ENCODE measurements at places on chromosomes 5 and 9. TPM values are rescaled to one million over a fixed set of nuclear protein-coding genes. Genes with fewer than 3 reads are reported as not detected.

The GARIN3 gene
- total RNA-seq: not detected

The SLC36A3 gene
- total RNA-seq: not detected

The DAP gene
- 27.0 TPM for total RNA-seq

The GKAP1 gene
- 1.3 TPM for total RNA-seq

The FAM81B gene
- total RNA-seq: not detected

The ANXA2R gene
- 2.4 TPM for total RNA-seq

The RAB3C gene
- under 0.01 TPM for total RNA-seq

The PCDHGB6 gene
- 3.1 TPM for total RNA-seq

The SVEP1 gene
- 134 TPM for total RNA-seq

The SMIM23 gene
- total RNA-seq: not detected

The CXCL14 gene
- 0.37 TPM for total RNA-seq

The TMEM174 gene
- total RNA-seq: not detected

The AIF1L gene
- under 0.01 TPM for total RNA-seq

The PCYOX1L gene
- 6.5 TPM for total RNA-seq

The WDR38 gene
- total RNA-seq: not detected

The FOXD1 gene
- total RNA-seq: 0.28 TPM

The FAM240B gene
- total RNA-seq: not detected

The SMIM3 gene
- total RNA-seq: 27.7 TPM

The PLPP7 gene
- total RNA-seq: 6.8 TPM

The HMCN2 gene
- under 0.01 TPM for total RNA-seq

The RCL1 gene
- 9.1 TPM for total RNA-seq

The RAI14 gene
- 132 TPM for total RNA-seq

The LRRC19 gene
- not detected for total RNA-seq

The PCDHA9 gene
- 0.18 TPM for total RNA-seq

The PANK3 gene
- 29.2 TPM for total RNA-seq

The DPH7 gene
- total RNA-seq: 18.4 TPM
